ENCODE measurements at places on chromosomes 7 and 10. TPM values are rescaled to one million over a fixed set of nuclear protein-coding genes. Genes with fewer than 3 reads are reported as not detected.
A peak's percentile ranks its signal among the peaks of the same experiment; 100 is the strongest.

DNA sequence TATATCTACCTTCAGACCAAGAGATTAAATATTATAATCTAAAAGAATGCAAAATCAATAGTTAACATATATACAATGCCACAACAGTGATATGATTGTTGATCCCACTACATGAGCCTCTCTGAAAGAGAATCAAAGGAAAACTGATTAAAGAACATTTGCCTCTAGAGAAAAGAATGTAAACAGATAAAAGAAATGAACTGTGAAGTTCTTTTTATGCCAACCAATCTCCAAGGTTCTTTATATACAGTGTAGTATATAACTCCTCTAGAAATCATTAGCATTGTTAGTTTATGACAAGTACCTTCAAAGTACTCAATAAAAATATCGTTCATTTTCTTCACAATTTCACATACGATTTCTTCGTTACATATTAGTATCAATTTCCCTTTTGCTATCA lies 20.1 kb downstream of the CNOT4 start:
- DNase-seq, result no peak

- no peak for DNase-seq
Observed at GRCh38 chr10:47420305-47421056, 36.4 kb upstream of the ZNF488 start.

DNA sequence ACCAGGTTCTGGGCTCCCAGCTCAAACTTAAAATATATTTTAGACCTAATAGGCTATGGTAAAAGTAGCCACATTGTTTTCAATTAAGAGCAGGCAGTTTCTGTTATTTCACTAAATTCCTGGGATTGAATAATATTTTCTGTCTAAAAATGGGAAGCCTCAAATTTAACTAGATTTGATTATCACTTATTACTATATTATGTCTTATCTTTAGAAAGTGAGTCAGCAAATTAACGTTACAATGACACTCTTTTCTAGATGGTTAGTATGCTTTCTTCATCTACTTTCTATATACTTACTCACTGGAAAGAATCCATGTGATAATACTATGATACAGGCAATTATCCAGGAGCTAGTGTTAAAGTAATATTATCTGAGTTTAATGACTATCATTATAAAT lies 27.5 kb downstream of the KIF5B start:
- DNase-seq, result no peak

DNA sequence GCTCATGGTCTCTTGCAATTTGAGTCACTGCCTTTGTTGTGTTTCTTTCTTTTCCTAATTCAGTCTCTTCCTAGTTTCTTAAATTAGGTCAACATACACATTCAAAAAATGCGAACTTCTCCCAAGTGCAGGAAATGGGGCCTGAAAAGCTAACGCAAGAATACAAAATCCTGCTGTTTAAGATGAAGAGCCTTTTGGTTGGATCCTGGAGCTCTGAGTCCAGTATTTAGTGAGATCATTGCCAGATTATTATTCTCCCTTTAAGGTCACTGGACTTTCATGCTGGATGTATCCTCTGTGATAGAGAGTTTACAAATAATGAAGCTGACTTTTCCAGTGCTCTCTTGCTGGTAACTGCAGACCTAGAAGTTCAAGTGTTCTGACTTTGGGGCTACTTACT lies 401.9 kb upstream of the MKI67 start:
- DNase-seq, result no peak

GRCh38 chr7:95840953-95841950 lies 68.9 kb downstream of the DYNC1I1 start:
- no peak for DNase-seq

GRCh38 chr10:113007343-113007771 lies 57.3 kb downstream of the TCF7L2 start:
- DNase-seq, result no peak

- DNase-seq, result no peak
Observed at GRCh38 chr7:28957064-28957750, 923 bp downstream of the TRIL start.

- peak; percentile 58 for DNase-seq
Observed at GRCh38 chr7:4715410-4715776, 33.3 kb downstream of the FOXK1 start.

GRCh38 chr7:27155816-27156507 lies 513 bp downstream of the HOXA7 start:
- DNase-seq, result no peak

DNA sequence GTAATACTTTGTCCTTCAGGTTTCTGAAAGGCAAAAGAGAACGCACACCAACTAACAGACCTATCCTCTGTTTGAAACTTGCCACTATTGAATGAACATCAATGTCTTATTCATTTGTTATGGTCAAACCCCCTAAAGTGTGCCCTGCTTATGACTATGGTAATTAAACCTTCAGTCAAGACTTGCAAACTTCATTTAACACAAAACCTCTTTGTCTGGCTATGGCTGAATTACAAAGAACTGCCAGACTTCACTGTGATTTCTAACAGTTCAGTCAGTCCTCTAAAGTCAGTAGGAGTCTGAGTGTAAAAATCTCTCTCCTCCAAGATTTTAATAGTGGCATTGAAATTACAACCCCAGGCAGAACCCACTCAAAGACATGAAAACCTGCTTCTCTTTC lies 702.5 kb upstream of the LRRN3 start:
- DNase-seq, result no peak

GRCh38 chr10:82660205-82660604 lies 785.2 kb downstream of the NRG3 start:
- DNase-seq, result no peak

GRCh38 chr7:18481776-18482175 lies 13.8 kb upstream of the HDAC9 start:
- no peak for DNase-seq

- DNase-seq, result no peak
Observed at GRCh38 chr10:89283025-89283935, 18.6 kb upstream of the IFIT2 start.

- DNase-seq, result no peak
Observed at GRCh38 chr7:94057955-94058354, 53.8 kb upstream of the BET1 start.

DNA sequence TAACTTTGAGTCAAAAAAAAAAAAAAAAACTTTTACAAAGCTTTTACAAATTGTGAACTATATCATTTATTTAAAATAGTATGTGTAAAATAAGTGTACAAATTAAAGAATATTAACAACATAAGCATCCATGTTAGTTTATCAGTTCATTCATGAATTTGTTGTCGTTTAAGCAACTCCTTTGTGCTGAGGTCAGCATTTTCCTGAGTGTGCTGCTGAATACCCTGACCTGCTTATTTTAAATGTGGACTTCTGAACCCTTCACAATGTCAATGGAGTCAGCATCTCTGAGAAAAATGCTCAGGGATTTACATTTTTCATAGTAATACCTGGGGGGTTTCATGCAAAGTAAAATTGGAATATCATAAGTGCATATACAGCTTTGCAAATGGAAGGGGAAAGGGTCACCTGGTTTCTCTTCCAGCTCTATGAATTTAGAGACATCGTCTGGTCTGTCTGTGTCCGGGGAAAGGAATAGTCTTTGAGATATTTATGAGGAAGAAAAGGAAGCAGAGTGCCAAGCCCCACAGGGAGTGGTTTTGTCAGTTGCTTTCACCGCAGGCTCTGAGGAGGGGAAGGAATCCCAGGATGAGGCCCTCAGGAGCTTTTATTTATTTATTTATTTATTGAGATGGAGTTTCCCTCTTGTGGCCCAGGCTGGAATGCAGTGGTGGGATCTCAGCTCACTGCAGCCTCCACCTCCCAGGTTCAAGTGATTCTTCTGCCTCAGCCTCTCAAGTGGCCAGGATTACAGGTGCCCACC lies 125.5 kb upstream of the SVIL start:
- no peak for DNase-seq

DNA sequence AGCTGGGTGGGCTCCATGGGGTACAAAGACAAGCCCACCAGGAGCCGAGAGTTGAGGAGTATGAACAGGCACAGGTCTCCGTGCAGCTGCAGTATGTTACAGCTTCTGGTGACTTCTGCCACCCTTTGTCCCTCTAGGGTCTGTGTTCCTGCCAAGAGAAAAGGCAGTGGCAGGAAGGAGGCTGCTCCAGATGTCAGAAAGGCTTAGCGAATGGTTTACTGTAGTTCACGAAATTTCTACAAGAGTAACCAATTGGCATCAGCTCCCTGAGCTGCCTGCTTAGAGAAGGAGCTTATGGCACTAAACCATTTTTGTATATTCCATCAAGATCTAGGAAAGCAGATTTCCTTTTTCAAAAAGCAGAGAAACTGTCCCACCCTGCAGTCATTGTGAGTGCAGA lies 48.2 kb upstream of the TMEM72 start:
- DNase-seq, result no peak

GRCh38 chr10:12351447-12351846 lies 2.1 kb downstream of the CAMK1D start:
- DNase-seq, result no peak

DNA sequence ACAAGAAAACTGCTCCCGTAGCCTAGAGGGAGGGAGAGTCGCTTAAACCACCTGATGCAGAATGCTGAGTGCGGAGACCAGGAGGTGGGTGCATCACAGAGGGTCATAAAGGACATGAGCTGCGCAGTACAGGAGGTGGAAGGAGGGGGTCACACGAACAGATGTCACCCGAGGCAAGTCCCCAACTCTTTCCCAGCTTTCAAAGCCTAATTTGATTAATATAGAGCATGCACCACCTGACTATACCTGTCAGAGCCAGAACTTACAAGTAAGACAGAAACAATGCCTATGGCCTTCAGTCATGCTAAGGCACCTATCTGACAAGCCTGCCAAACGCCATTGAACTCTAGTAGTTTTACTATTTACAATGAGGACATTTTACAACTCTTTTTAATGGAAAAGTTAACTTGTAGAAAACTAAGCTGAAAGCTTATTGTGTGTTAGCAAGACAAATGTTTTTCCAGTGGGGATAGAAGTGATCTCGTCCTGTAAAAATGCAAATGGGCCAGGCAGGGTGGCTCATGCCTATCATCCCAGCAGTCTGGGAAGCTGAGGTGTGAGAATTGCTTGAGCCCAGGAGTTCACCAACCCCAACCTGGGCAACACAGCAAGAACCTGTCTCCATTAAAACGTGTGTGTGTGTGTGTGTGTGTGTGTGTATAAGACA lies 1.1 kb upstream of the VOPP1 start:
- no peak for DNase-seq

DNA sequence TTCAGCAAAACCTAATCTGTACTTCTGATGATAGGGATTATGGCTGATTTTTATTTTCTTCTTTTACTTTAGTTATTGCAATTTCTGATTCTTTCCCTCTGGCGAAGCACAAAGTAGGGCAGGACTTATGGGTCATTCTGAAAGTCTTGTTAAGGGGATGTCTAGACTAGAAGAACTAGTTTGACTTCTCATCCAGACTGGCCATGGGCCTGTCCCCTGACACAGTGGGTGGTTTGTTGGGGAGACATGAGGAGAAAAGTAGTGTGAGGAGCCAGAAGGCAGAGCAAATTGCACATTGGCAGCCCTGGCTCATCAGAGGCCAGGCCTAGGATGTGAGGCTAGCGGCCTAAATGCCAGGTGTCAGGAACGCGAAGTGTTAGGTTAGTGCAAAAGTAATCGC lies 152.8 kb downstream of the RTKN2 start:
- DNase-seq, result no peak

DNA sequence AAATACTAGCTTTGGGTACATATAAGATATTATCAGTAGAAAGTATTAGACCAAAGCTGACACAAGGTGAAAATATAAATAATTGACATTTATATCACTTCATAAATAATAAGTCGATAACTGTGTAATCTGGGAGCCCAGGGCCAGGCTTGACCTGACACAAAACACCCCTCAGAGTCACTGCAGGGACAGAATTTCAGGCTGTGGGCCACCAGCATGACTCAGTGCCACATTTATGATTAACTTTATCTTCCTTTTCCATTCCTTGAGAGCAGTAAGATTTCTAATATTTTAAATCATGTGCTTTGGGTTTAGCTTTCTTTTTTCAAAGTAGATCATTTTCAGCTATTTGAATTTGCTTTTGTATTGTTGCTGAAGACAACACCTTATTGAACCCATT lies 102.9 kb upstream of the NFE2L3 start:
- DNase-seq, result no peak

DNA sequence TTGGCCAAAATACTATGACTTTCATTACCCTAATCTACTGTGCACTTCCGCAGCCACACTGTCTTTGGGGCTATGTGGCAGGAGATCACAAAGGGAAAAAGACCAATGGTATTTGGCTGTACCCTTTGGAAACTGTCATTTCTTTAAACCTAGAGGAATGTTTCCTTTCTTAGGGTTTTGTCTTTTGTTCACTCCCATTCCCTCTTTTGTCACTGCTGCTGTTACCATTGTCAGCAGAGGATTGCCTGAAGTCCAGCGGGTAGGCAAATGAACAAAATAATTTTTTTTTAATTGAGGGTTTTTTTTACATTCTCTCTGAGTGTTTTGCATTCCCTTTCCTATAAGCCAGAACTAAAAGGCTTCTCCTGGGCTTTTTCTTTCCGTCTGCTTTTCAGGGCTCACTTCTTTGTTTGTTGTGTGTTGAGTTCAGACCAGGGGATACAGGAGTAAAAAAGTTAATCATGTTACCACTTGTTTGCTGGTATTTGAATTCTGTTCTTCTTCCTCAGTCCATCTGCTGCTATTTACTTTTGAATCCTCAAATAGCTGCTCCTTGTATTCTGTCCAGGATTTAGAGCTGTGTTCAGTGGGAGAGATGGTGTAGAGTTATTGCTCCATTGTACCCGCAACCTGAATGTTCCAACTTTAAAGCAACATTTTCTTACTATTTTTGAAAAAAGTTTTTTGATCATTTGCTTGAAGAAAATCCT lies 374.6 kb downstream of the SUGCT start:
- DNase-seq, result no peak

DNA sequence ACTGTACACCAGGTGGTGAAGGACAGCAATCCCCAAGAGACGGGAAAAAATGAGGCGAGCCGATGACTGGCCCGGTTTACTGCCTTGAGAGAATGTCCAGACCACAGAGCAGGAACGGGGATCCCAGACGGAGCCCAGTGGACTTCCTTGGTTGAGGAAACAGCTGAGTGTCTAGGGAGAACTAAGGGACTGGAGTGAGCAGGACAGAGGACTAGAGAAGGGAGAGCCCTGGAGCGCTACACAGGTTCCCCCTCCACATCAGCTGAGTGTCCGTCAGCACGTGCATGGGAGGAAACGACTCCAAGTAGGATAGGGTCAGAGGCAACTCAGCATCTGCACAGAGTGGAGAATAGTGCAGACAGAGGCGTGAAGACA lies 7.1 kb upstream of the WDR86 start:
- DNase-seq, result no peak

- no peak for DNase-seq
Observed at GRCh38 chr10:35937546-35937945, 295.4 kb upstream of the FZD8 start.

KMT2C gene
- 63.2 TPM for total RNA-seq

CDH23 gene
- 13.8 TPM for total RNA-seq

EGFR gene
- total RNA-seq, result 127 TPM

AKR1C1 gene
- 77.9 TPM for total RNA-seq

GDF2 gene
- not detected for total RNA-seq

TDRD1 gene
- total RNA-seq, result 0.42 TPM

NRCAM gene
- 25.5 TPM for total RNA-seq

CRHR2 gene
- total RNA-seq, result not detected

PNLIPRP3 gene
- total RNA-seq, result not detected

Measured in tibial nerve (tissue), 4 donors.